ENCODE measurements at places on chromosomes 11 and 22.
A peak's percentile ranks its signal among the peaks of the same experiment; 100 is the strongest.

GRCh38 chr11:20474176-20474881, 86.8 kb downstream of the PRMT3 start:
- DNase-seq = peak; percentile 8

DNA sequence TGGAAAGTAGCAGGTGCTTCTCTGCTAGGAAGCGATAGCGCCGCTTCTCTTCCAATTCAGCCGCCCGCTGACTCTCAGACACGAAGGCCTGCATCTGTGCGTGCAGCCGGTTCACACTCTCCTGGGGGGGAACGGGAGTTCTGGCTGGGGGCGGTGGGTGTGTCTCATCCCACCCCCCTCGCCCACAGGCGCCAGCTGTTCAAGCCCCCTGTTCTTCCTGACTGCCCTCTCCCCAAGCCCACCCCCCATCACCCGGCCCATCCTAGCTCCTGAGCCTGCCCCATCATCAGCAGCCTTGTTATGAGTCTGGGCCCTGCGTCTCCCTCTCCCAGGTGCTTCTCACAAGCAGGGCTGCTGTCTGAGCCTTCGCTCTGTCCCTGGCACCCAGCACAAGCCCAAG, 13.1 kb upstream of the SLC16A8 start:
- DNase-seq = no peak

DNA sequence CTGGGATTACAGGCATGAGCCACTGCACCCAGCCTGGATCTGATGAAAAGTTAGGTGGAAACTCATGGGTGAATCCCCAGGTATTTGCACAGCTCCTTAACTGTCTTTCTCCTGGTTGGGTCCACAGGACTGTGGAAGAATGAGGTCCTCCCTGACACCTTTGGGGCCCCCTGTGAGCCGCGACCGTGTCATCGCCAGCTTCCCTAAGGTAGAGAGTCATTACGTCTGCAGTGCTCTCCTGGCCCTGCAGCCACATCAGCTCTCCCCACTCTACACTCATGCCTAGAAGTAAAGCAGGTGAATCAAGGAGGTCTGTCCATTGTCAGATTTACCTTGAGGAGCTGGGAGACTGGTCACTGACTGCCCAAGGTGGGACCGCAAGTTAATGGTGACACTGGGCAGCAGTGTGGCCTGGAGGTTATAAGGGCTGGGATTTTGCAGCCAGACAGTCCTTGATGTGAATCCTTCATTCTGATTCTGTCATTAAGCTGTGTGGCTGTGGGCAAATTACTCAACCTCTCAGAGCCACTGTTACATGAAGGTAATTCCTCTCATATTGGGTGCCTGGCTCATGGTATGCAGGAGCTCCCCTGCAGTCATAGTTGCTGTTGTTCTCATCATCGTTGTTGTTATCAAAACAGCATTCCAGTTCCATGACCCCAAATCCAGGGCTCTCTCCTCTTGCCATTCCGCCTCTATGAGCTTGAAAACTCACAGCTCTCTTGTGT, 1.4 kb downstream of the RAB36 start:
- DNase-seq = no peak

DNA sequence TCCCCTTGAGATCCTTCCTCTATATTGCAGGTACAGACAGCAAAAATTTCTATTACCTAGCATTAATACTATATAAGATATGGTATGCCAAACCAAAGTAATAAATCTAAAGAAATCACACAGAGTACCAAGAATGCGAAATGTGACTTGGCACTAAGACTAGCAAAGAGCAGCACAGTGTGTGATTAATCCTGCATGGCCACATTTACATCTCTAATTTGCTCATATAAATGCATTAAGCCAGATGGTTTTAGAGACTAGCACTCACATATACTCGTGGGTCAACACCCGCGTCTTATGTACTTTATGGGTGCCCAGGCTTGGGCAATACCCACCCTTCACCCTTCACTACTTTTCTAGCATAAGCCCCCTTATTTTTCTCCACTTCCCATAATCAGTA, 213.2 kb downstream of the TTC28 start:
- no peak for DNase-seq

DNA sequence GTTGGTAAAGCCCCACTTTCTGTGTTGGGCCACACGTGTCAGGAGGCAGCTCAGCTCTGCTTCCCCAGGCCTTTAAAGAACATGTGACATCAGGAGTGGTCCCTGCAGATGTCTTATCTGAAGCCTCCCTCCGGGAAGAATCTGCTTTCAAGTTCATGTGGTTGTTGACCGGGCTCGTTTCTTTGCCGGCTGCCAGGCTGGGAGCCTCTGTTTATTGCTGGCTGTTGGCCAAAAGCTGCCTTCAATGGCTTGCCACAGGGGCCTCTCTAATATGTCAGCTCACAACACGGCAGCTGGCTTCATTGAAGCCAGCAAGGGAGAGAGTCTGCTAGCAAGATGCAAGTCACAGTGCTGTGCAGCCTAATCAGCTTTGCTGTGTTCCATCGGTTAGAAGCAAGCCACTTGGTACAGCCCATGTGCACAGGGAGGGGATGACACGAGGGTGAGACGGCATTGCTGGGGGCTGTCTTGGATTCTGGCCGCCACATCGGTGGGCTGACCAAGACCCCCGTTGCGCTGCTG, 14.6 kb downstream of the MRGPRF start:
- no peak for DNase-seq

DNA sequence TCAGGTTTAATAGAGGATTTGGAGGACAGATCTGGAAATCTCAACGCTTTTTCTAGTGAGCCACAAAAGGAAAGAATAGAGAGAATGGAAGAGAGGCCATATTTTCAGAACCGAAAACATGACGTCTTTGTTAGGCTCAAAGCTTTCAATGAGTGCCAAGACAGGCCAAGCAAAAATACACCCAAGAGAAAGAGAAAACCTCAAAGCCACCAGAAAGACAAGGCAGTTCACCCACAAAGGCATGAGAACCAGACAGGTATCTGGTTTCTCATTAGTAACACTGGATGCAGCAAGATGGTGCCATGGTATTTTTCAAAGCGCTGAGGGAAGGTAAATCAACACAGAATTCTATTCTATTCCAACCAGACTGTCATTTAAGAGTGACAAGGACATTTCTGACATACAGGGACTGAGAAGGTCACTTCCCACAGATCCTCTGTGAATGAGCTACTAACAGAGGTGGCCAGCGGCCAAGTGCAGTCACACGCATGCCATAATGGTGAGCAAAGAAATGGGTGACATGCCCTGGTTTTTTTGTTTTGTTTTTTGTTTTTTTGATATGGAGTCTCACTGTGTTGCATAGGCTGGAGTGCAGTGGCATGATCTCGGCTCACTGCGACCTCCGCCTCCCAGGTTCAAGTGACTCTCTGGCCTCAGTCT, 41.9 kb downstream of the TOLLIP start:
- no peak for DNase-seq

- no peak for DNase-seq
Observed at GRCh38 chr11:82895437-82896091, 4.7 kb downstream of the PRCP start.
